ENCODE measurements at places on chromosomes 4 and X.

DNA sequence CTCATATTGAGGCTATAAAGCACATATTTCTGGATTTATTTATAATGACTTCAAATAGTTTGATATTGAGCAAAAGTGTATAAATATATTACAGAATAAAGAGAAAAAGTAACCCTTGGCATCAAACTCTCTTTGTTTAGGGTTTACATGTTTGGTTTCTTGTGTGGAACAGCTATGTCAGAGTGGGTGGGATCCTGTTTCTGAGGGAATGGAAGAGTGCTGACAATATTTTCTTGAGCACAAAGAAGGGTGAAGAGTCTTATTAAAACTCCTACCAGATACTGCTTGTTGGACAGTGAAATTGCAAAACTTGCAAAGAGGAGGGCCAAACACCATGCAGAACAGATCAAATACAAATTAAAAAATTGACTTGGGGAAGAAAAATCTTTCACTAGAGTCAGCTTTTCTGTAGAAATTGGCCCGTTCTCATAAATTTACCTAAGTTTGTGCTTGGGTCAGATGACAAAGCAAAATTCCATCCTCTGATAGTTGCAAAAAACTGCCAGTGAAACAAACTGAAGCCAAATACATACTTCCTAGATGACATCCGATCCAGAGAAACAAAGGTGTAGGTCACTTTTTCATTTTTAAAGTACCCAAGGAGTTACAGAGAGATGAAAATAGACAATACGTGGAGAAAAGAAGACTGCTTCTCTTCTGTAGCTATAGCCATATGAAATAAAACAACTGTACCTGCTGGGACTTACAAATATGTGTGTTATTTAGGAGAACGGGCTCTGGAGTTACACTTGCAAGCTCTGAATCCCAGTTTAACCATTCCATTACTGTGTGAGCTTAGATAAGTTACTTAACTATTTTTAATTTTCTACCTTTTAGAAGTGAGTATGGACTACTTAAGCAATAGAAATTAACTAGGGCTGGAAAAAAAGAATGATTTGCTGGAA lies 133.3 kb downstream of the MAML3 start:
- DNase-seq, result no peak

- DNase-seq, result no peak
Observed at GRCh38 chr4:80424225-80424581, 88.7 kb downstream of the CFAP299 start.

DNA sequence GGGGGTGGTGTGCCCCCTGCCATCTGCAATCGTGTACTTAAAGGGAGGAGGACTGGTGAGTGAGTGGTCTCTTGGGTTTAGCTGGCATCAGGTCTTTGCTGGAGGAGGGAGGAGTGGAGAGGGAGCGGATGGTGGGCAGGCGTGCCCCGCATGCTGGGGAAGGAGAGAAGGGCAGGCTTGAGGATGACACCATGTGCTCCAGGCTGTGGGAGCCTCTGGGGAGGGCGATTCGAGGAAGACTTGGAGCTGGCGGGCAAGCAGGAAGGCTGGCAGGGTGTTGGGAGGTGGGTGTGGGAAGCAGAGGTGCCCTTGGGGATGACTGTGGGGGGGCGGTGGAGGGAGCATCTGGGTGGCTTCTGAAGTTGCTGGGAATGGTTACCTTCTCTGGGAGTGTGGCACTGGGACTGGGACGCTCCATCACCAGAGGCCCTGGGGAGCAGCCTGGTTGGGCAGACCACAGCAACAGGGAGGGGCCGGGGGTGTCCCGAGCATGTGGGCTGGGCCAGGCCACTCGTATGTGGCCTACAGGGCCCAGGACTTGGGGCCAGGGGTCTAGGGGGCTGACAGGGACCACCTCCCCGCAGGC lies 30.8 kb upstream of the AFAP1 start:
- DNase-seq, result no peak

DNA sequence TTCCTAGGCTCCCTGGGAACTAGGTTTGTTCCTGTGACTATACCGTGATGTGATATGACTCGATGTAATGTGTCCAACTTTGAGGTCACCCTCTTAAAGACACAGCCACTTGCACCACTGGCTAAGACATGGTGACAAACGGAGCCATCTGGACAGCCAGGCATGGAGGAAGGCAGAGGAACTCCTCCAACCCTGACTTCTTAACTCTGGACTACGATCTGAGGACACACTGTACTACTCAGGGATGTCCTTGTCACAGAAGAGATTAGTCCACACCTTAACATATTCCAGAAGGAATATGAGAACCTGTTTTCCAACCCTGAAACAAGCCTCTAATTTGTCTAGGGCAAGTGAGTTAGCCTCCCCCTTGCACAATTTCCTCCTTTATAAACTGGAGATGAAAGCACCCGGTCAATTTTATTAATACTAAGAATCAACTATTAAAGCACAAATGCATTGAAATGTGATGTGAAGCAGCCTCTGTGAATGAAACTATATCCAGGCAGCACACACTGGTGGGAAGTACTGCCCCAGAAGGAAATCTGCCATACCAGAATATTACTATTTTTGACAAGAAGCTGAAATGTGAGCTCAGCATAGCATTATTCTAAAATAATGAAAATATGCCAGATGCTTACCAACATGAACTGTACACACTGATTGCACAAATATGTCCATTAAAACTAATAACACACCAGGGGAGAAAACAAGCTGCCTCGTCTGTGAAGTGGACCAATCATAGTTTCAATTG lies 47.3 kb downstream of the TSPAN5 start:
- no peak for DNase-seq

DNA sequence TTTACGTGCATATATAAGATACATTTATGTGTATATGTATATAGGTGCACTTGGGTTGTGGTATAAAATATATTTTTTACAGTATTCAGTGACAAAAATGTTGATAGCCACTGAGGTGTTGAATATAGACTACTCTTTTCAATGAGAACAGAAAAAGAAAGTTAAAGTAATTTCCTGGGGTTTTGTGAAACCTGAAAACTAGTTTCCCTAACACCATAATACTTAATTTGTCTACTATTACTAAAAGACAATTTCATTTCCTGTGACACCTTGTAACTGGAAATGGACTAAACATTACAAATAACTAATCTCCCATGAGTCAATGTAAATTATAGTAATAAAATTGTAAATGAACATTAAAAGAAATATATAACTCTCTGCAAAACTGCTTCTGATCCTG lies 32.0 kb upstream of the MAP9 start:
- no peak for DNase-seq

DNA sequence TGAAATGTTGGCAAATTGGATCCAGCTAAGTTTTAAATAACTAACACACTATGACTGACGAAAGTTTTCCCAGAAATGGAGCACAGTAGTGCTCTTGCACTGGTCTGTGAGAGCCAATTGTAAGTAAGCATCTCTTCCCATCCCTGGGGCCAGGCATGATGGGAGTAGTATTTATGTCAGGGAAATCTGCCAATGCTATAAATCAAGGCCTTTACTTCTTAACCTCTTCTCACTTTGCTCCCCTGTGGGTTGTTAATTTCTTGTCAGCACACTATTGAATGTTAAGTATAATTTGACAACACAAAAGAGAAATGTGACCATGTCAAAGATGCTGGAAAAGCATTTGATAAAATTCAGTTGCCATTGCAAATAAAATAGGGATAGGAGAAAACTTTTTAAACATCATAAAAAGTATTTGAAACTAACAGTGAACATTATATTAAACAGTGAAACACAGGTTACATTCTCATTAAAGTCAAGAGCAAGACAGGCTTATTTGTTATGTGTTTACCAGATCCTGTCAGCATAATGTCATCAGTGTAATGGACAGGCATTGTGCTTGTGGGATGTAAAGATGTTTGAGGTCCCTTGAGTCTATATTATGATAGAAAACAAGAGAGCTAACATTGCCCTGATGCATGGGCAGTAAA lies 5.0 kb downstream of the F8A1 start:
- DNase-seq, result peak; percentile 0

- DNase-seq, result no peak
Observed at GRCh38 chr4:25750874-25751273, 95.2 kb downstream of the SLC34A2 start.

DNA sequence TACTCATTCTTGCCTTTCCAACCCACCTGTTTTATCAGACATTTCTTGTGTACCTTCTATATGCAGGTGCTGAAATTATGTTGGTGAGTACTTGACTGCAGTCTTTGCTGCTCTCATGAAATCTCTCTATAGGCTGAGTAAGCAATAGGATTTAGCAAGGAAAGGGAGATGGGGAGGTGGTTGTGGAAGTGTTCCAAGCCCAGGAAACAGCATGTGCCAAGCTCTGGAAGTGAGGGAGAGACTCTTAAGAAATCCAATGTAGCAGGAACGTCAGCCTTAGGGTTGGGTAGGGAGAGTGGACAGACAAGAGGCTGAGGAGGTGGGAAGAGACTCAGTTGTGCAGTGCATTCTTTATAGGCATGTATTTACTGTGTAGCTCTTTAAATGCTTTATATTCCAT lies 5.6 kb downstream of the SEPTIN11 start:
- DNase-seq, result peak; percentile 86

GRCh38 chr4:106038012-106038411 lies 142.7 kb downstream of the NPNT start:
- no peak for DNase-seq

- peak; percentile 33 for DNase-seq
Observed at GRCh38 chr4:112523008-112523721, 7.2 kb upstream of the NEUROG2 start.

GRCh38 chrX:85993539-85994197 lies 53.7 kb downstream of the CHM start:
- DNase-seq, result peak; percentile 1

DNA sequence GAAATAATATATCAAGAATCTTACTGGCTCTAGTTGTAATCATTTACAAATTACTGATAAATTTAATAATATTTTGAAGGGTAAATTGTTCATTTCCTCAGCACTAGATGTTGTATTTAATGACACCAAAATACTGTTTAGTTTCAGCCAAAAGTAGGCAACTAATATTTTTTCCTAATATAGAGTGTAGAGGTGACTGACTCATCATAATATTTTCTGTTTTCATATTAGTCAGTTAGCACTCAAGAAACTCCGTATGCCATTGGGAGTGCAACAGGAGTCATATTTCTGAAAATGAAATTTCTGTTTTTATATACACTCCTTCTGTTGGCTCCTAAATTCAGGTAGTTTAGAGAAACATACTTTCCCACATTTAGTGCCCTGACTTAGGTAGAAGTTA lies 36.6 kb upstream of the PTPN13 start:
- no peak for DNase-seq

Data from AG10803 (cell line).